Colonic mucosa (tissue), 4 donors: ENCODE measurements at places on chromosomes 6 and 20. TPM values are rescaled to one million over a fixed set of nuclear protein-coding genes. Genes with fewer than 3 reads are reported as not detected.

Gene PRSS35
- 0.22 TPM for total RNA-seq

Gene IP6K3
- 0.29 TPM for total RNA-seq

Gene KCNB1
- 1.9 TPM for total RNA-seq

- no peak for DNase-seq
These were observed 58.4 kb upstream of the IER3 start for GRCh38 chr6:30802731-30803130.

GRCh38 chr6:96014846-96015517 lies 792 bp upstream of the FUT9 start:
- no peak for DNase-seq
